Testis (tissue), 5 donors: ENCODE measurements at places on chromosomes 3 and 15. TPM values are rescaled to one million over a fixed set of nuclear protein-coding genes. Genes with fewer than 3 reads are reported as not detected.

- H3K4me3 ChIP-seq = no peak overlapping the region
- no peaks in the 10 kb centered on the region for H3K27me3 ChIP-seq
- H3K27ac ChIP-seq = no peak overlapping the region
- H3K36me3 ChIP-seq = no peaks in the 10 kb centered on the region
- no peaks in the 10 kb centered on the region for H3K4me1 ChIP-seq
Measured at GRCh38 chr15:83287541-83288027, 3.1 kb upstream of the BNC1 start.

GRCh38 chr3:53226841-53227407 is 28.9 kb downstream of the TKT start:
- H3K4me1 ChIP-seq = no peaks in the 10 kb centered on the region
- no peaks in the 10 kb centered on the region for H3K36me3 ChIP-seq
- no peaks in the 10 kb centered on the region for H3K27me3 ChIP-seq
- H3K27ac ChIP-seq = no peak overlapping the region
- no peak for DNase-seq

- H3K27me3 ChIP-seq = no peaks in the 10 kb centered on the region
- H3K4me3 ChIP-seq = no peak overlapping the region
- no peak for DNase-seq
- H3K36me3 ChIP-seq = no peaks in the 10 kb centered on the region
- no peak overlapping the region for H3K27ac ChIP-seq
Measured at GRCh38 chr15:93454788-93455187, 365.8 kb upstream of the RGMA start.

DNA sequence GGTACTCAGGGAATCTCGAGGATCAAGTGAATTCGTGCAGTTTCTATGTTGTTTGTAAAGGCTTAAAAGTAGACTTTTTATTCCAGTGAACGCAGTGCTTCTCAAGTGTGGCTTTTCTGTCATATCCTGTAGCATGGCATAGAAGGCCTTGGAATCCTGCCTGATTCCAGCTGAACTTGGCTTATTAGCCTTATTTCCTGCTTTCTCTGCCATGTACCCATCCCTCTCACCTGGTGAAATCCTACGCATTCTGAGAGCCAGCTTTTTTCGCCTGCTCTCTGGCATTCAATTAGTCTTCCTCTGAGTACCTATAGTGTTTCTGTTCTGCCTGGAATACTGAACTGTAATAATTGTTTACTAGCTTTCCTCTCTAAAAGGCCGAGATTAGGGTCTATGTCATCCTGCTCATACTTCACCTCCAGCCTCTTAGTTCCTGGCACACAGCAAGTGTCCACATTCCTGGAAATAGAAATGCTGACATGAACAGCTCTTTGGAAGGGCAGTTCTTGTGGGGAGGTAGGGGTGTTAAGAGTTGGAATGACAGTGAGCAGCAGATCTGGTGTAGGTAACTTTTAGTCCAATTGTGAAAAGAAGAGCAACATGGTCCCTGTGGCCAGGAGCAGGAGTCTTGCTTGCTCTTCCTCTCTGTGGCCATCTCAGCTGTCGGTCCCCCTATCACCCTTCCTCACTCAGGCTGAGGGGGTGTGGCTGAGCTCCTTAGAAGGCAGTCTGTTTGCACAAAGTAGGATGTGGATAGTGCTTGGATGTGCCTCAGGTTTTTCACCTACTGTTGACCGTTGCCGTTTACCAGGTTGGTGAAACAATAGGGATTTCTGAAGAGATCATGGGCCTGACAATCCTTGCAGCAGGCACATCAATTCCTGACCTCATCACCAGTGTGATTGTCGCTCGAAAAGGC is 30.4 kb downstream of the SLC24A1 start:
- H3K4me3 ChIP-seq = no peak overlapping the region
- H3K36me3 ChIP-seq = no peaks in the 10 kb centered on the region
- DNase-seq = no peak
- no peak overlapping the region for H3K27ac ChIP-seq
- H3K27me3 ChIP-seq = no peaks in the 10 kb centered on the region

DNA sequence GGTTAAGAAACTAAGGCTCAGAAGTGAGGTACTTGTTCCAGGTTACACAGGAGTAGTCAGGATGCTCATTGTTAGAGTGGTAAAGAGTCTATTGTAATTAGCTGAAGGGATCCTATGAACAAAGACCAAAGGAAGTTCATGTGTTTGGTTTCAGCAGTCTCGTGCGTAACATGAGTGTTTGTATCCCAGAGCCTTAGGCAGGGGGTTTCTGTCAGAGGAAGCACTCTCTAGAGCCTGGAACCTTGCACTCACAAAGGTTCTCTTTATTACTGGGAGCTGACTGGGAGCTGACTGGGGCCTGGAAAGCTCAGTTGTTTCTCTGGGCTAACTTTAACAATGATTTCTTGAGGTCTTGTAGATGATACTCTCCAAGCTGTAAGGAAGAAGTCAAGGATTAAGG is 3.9 kb downstream of the ZNF197 start:
- H3K4me1 ChIP-seq = peaks cover 5% of the 10 kb centered on the region
- no peaks in the 10 kb centered on the region for H3K27me3 ChIP-seq
- H3K36me3 ChIP-seq = no peaks in the 10 kb centered on the region
- H3K27ac ChIP-seq = no peak overlapping the region
- DNase-seq = no peak

DNA sequence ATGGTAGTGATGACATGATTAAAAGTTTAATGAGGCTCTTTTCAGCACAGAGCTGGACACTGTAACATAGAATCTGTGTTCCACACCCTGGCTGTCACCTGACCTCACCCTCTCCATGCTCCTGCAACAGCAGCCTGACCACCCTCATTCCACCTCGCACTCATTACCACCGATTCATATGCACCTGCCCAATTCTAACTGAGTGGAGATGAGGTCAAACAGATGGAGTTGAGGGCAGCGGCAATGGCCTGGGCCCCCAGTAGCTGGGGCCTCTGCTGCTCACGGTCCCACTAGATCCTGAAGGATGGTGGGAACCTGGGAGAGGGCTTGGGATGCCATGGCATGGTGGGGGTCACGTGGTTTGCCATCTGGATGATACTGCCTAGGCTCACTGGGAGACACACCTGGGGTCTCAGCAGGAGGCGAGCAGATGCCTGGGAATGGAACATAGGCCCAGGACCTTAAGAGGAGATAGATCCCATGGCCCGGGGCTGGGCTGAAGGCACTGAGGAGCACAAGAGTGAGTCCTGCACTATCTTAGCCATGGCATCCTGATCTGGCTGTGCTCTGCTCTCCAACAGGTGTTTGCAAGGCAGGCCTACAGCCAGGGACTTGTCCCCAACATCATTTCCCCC is 1.3 kb downstream of the SCN5A start:
- H3K4me3 ChIP-seq = no peak overlapping the region
- no peak overlapping the region for H3K27ac ChIP-seq
- no peak for DNase-seq
- peaks cover 3% of the 10 kb centered on the region for H3K4me1 ChIP-seq

- no peak overlapping the region for H3K27ac ChIP-seq
- H3K36me3 ChIP-seq = no peaks in the 10 kb centered on the region
- H3K4me1 ChIP-seq = peaks cover 21% of the 10 kb centered on the region
- DNase-seq = no peak
- no peak overlapping the region for H3K4me3 ChIP-seq
- no peaks in the 10 kb centered on the region for H3K27me3 ChIP-seq
Measured at GRCh38 chr15:63836579-63836978, 2.8 kb upstream of the HERC1 start.

- DNase-seq = no peak
- no peaks in the 10 kb centered on the region for H3K4me1 ChIP-seq
- no peak overlapping the region for H3K4me3 ChIP-seq
- H3K27me3 ChIP-seq = no peaks in the 10 kb centered on the region
- H3K36me3 ChIP-seq = no peaks in the 10 kb centered on the region
Measured at GRCh38 chr3:88408935-88409334, 259.2 kb downstream of the C3orf38 start.

GRCh38 chr3:124951511-124952281 is 17.1 kb upstream of the MUC13 start:
- H3K36me3 ChIP-seq = no peaks in the 10 kb centered on the region
- DNase-seq = no peak
- no peak overlapping the region for H3K4me3 ChIP-seq
- no peaks in the 10 kb centered on the region for H3K4me1 ChIP-seq
- H3K27ac ChIP-seq = no peak overlapping the region

DNA sequence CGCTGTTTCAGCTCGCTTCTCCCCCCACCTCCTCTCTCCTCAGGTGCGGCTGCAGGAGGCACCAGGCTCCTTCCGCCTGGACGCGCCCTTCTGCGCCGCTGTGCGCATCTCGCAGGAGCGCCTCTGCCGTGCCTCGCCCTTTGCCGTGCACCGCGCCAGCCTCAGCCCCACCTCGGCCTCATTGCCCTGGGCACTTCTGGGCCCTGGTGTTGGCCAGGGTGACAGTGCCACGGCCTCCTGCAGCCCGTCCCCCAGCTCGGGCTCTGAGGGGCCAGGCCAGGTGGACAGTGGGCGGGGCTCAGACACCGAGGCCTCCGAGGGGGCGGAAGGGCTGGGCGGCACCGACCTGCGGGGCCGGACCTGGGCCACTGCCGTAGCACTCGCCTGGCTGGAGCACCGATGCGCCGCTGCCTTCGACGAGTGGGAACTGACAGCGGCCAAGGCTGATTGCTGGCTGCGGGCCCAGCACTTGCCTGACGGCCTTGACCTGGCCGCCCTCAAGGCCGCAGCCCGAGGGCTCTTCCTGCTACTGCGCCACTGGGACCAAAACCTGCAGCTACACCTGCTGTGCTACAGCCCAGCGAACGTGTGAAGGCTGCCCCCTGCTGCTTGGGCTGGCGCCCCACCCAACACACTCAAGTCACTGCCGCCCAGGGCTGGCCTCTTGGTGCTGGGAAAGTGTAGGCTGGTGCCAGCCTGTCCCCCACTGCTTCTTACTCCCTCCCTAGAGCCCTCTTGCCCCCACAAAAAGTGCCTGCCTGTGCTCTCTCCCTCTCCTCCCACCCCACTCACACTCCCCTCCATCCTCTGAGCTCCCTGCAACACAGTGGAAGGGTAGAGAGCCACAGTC is 7.1 kb downstream of the ALG3 start:
- H3K4me3 ChIP-seq = peak overlapping the region; percentile 34
- H3K27me3 ChIP-seq = no peaks in the 10 kb centered on the region
- DNase-seq = peak; percentile 85
- no peak overlapping the region for H3K27ac ChIP-seq

DNA sequence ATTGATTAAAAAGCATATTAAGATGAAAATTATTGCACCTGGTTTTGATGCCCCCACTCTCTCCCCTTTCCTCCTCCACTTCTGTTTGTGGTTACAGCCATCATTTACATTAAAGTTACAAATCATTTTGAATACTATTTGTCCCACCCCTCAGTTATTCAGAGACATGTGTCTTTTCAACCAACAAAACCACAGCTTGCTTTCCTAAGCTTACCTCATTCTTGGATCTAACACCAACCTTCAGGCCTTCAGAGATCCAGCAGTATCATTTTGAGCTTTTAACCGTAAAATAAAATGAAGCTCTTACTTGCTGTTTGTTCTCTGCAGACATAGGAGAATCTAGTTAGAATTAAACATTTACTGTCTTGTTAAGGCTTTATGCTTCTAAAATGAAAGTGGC is 4.7 kb downstream of the PXYLP1 start:
- no peaks in the 10 kb centered on the region for H3K36me3 ChIP-seq
- H3K4me3 ChIP-seq = no peak overlapping the region
- no peaks in the 10 kb centered on the region for H3K27me3 ChIP-seq
- no peak for DNase-seq
- no peak overlapping the region for H3K27ac ChIP-seq

GRCh38 chr15:35545316-35545823 is 595 bp downstream of the DPH6 start:
- peak overlapping the region; percentile 78 for H3K4me3 ChIP-seq
- H3K36me3 ChIP-seq = no peaks in the 10 kb centered on the region
- H3K27me3 ChIP-seq = no peaks in the 10 kb centered on the region
- peak overlapping the region; percentile 96 for H3K27ac ChIP-seq
- DNase-seq = peak; percentile 76

- H3K4me1 ChIP-seq = no peaks in the 10 kb centered on the region
- H3K4me3 ChIP-seq = no peak overlapping the region
- no peaks in the 10 kb centered on the region for H3K27me3 ChIP-seq
- H3K36me3 ChIP-seq = no peaks in the 10 kb centered on the region
- DNase-seq = no peak
- no peak overlapping the region for H3K27ac ChIP-seq
Measured at GRCh38 chr15:87416591-87417257, 839.8 kb downstream of the NTRK3 start.

DNA sequence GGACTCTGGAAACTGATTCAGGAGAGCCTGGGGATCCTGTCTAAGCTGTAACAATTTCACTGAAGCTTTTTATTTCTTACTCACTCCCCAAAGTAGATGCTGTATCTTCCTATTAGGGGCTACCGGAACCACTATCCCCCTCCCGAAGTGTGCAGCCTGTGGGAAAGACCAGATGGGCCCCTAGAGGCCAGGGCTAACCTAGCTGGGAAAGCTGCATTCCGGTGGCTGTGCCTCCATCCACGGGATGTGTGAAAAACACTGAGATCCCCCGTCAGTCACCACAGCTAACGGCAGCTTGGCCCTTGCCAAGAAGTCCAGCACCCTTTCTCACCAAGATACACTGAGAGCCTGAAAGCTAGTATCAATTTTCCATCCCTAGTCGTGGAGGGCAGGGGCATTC is 3.1 kb downstream of the SSUH2 start:
- H3K27me3 ChIP-seq = no peaks in the 10 kb centered on the region
- H3K4me3 ChIP-seq = no peak overlapping the region

DNA sequence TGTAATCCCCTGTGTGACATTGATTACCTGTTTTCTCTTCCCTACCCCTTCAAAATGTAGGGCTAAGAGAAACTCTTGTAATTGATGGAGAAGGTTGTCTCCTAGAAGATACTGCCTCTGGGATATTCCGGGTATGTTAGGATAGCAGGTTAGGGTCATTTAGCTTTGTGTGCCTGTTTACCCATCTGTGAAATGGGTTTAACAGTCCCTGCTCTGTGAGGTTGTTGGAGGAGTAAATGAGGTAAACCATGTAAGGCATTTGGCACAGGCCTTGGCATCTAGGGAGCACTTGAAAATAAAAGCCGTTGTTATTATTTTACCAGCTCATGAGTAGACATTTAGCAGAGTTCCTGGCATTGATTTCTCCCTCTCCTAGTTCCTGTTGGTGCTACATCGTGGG is 16.4 kb downstream of the PTPRG start:
- no peaks in the 10 kb centered on the region for H3K27me3 ChIP-seq
- no peaks in the 10 kb centered on the region for H3K36me3 ChIP-seq
- no peak overlapping the region for H3K4me3 ChIP-seq
- H3K4me1 ChIP-seq = no peaks in the 10 kb centered on the region
- no peak for DNase-seq

- no peak for DNase-seq
- no peak overlapping the region for H3K4me3 ChIP-seq
- peaks cover 6% of the 10 kb centered on the region for H3K4me1 ChIP-seq
- H3K27ac ChIP-seq = no peak overlapping the region
Measured at GRCh38 chr3:14519406-14519805, 20.7 kb downstream of the GRIP2 start.

GRCh38 chr15:84749111-84749991 is 959 bp downstream of the ZNF592 start:
- peak; percentile 67 for DNase-seq
- no peaks in the 10 kb centered on the region for H3K27me3 ChIP-seq
- peak overlapping the region; percentile 67 for H3K27ac ChIP-seq
- H3K4me1 ChIP-seq = peaks cover 16% of the 10 kb centered on the region
- H3K4me3 ChIP-seq = peak overlapping the region; percentile 75
- no peaks in the 10 kb centered on the region for H3K36me3 ChIP-seq

- H3K4me1 ChIP-seq = peaks cover 38% of the 10 kb centered on the region
- no peaks in the 10 kb centered on the region for H3K36me3 ChIP-seq
- DNase-seq = no peak
- H3K27ac ChIP-seq = no peak overlapping the region
- no peak overlapping the region for H3K4me3 ChIP-seq
- H3K27me3 ChIP-seq = no peaks in the 10 kb centered on the region
Measured at GRCh38 chr3:39144095-39144747, 9.2 kb downstream of the CSRNP1 start.

SV2B gene
- 1.7 TPM for polyA plus RNA-seq

SLC7A14 gene
- polyA plus RNA-seq = 0.15 TPM

CASR gene
- 0.30 TPM for polyA plus RNA-seq

ROBO2 gene
- 16.1 TPM for polyA plus RNA-seq

CCR9 gene
- polyA plus RNA-seq = 0.25 TPM
